ENCODE measurements at places on chromosomes 1 and 21.

DNA sequence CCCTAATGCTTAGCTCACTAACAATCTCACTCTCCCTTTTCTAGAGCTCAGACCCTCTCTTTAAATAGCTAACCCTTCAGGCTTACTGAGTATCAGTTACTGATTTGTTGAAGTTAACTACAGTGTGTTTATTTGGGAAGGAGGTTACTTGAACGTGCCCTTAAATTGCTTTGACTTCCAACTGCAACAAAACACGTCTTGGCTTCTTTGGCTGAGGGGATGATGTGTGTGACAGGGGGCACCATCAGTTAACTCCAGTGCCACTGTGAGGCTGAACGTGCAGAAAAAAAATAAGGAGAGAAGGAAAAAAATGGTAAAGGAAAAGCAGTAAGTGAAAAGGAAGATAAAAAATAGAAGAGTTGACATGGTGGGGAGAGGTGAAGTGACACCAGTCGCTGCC, 75.1 kb upstream of the NRIP1 start:
- DNase-seq, result no peak

GRCh38 chr21:42650441-42651421, 2.7 kb upstream of the PDE9A start:
- DNase-seq, result no peak

GRCh38 chr1:203666609-203667008, 40.0 kb downstream of the ATP2B4 start:
- DNase-seq, result no peak

DNA sequence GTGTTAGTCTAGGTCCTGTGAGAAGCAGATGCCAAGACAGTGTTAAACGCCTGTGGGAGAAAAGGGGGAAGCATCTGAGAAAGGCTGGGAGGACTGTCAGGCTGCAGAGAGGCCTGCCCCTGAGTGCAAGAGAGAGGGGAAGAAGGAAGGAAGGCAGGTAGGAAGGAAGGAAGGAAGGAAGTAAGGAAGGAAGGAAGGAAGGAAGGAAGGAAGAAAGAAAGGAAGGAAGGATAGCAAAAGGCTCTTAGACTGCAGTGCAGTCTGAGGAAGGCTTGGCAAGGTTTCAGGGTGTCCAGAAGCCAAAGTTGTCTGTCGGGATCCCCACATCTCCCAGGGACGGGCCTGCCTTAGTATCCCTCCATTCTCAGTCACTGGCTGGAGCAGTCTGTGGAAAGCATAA, 82.6 kb downstream of the SPATA46 start:
- DNase-seq, result no peak

GRCh38 chr1:189706594-189706993, 771.1 kb downstream of the BRINP3 start:
- no peak for DNase-seq

GRCh38 chr1:154325583-154326545, 539 bp downstream of the ATP8B2 start:
- DNase-seq, result peak; percentile 87

- DNase-seq, result peak; percentile 24
These were observed 58.4 kb upstream of the ADARB1 start for GRCh38 chr21:45016031-45016405.

DNA sequence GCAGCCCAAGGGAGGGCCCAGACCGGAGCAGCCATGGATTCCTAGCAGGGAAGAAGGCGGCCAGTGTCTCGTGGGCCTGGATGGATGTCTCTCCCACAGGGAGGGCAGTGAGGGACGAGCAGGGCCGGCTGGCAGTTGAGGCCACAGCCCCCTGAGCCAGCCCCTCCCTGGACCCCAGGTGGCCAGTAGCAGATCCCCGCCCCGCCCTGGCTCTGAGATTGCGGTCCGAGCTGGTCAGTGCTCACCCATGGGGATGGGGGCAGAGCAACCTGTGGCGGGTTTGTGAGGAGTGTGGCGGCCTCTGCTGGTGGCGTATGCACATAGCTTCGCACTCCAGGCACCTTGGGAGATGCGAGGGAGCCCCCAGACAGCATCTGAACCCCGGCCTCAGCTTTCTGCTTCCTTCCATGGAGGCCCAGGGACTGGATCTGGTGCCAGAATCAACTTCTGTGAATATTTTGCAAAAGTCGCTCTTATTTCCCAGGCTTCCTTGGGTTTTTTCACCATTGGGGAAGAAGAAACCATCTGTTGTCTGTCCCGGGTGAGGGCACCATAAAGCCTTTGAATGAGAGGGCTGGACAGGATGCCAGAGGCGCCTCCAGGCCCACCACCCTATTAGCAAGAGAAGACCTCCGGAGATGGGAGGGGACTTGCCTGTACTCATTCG, 8.4 kb upstream of the KCNN3 start:
- DNase-seq, result peak; percentile 81

- DNase-seq, result no peak
These were observed 468.7 kb upstream of the B3GALT2 start for GRCh38 chr1:193654951-193655735.

- no peak for DNase-seq
These were observed 179.2 kb upstream of the LMO4 start for GRCh38 chr1:87149241-87150041.

All from right hindlimb (tissue), 1 donor.